ENCODE measurements at places on chromosomes 13 and 19.
A peak's percentile ranks its signal among the peaks of the same experiment; 100 is the strongest.

DNA sequence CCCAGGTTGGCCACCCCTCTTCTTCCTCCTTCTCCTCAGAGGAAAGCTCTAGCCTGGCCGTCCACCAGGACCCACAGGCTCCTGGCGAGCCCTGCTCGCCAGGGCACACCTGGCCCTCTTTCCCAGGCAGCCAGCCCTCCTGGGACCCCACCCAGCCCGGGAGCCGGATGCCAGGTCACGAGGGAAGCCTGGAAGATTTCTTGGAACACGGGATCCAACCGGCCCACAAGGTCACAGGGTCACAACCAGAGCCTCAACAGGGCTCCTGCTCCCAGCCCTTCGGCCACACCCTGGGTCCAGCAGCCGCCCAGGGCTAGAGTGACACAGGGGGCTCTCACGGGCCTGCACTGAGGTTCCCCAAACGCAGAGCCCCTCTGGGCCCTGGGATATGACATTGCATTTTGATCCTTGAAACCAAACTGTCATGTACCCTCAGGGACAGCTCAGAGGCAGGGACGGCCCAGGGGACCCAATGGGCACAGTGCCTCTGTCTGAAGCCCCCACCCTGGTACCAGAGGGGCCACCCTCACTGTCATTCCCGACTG is 5.5 kb downstream of the MKNK2 start:
- DNase-seq: no peak

DNA sequence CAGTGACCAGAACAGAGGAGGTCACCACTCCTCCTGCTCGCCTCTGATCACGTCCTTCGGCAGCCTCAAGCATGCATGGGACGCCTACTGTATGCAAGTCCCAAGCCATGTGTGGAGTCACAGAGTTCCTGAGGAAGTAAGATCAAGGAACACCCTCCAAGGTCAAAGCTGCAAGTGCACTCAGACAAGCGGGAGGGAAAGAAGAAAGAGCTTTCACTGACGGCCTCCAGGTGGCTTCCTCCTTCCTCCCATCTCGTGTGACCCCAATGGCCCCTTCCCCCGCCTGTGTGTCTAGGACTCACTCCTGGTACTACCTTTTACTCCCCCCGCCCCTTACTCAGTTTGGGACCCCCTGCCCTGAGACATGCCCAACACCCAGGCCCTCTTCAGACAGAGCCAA is 6.1 kb downstream of the HAUS8 start:
- DNase-seq: no peak

DNA sequence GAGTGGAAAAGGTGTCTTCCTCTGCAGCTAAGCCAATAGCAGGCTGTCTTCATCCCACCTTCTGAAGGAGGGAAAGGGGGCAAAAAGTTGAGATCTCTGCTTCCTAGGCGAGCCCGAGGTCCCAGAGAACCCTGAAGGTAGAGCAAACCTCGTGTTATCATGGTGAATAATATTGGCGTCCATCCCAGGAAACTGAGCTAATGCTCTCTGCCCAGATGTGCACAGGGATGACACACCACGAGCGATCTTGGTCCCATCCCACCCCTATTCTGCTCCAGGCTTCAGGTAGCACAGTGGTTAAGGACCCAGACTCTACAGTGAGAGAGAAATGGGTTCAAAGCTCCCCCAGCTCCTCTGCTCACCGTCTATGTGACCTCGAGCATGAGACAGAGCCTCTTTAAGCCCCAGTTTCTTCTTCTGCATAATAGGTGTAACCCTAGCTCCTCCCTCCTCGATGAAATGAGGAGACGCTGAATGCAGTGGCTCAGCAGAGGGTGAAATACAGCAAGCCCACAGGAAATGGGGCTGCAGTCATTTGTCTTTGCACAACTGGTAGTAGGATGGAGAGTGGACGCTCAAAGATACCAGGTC is 9.9 kb upstream of the CEACAM20 start:
- no peak for DNase-seq

- no peak for DNase-seq
Observed at GRCh38 chr13:27425158-27425917, 919 bp downstream of the GTF3A start.

GRCh38 chr13:45833663-45834375 is 17.7 kb downstream of the SIAH3 start:
- no peak for DNase-seq

DNA sequence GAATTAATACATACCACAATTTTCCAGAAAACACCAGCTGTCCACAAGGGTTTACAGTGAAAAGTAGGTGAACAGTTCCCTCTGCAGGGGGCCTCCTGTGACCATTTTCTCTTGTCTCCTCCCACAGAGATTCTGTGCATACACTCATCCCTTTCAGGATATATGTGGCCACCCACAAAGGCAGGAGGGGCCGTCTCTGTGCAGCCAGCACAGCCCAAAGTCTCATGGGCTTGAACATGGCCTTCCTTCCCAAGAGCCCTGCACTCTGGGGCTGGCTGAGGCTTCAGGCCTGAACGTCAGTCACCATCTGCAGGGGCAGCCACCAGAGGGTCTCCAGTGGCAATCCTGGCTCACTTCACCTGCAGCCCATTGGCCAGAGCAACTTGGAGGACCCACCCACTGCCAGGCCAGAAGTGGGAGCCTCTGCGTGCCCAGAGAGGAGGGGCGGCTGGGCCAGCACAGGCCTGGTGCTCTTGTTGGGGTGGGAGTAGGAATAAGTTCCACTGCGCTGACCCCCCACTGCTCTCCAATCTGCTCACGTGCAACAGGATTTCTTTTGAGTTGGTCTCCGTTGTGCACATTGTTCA is 25.1 kb downstream of the TMEM161A start:
- DNase-seq: peak; percentile 18

DNA sequence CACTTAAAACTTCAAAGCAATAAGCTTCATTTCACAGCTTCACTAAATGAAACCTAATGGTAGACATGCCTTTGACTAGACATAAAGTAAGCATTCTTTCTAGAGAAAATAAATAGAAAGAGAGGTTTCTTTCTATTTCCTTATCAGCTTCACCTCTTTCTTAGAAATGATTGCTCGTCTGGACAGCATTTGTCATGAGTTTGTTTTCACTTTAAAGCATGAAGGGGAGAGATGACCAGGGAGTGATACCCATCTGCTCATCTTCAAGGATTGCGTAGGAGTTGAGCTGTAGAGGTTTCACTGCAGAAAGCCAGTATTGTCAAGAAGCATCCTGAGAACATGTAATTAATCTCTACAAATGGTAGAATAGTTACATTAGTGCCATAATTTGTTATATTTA is 61.3 kb downstream of the COL4A2 start:
- DNase-seq: no peak

- no peak for DNase-seq
Observed at GRCh38 chr13:25062479-25062878, 33.5 kb upstream of the PABPC3 start.

DNA sequence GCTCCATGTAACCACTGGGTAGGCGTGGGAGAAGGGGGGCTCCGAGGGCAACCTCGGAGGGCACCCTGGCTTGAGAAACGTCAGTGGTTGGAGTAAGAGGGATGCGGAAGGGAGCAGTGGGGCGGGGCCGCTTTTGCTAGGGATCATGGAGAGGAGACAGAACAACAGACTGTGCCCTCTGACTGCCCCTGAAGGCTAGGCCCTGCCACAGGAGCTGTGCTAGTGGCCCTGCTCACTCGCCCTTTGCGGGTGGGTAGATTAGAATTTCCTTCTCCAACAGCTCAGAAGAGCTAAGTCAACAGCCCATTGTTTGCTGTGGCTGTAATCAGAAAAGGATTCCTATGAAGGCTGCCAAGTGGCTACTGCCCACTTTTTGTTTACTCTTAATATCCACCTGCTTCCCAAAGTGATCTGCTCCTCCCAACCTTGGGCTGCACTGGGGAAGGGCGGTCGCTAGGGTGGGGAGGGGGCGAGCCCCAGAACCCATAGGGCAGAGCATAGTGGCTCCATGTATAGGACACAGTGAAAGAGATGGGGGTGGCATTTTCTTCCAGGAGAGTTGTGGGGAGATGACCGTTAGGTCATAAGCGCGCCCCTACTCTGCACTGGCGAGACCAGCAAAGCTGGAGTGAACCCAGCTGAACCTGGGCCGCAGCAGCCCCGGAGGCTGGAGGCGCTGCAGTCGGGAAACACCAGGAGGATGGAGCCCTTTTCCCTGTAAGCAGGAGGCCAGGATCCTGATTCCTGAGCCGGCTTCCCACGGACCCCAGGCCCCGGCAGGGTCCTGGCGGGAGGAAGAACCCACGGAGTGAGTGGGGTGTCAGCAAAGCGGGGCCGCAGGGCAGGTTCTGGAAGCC is 1.9 kb upstream of the C1QTNF9 start:
- DNase-seq: no peak

DNA sequence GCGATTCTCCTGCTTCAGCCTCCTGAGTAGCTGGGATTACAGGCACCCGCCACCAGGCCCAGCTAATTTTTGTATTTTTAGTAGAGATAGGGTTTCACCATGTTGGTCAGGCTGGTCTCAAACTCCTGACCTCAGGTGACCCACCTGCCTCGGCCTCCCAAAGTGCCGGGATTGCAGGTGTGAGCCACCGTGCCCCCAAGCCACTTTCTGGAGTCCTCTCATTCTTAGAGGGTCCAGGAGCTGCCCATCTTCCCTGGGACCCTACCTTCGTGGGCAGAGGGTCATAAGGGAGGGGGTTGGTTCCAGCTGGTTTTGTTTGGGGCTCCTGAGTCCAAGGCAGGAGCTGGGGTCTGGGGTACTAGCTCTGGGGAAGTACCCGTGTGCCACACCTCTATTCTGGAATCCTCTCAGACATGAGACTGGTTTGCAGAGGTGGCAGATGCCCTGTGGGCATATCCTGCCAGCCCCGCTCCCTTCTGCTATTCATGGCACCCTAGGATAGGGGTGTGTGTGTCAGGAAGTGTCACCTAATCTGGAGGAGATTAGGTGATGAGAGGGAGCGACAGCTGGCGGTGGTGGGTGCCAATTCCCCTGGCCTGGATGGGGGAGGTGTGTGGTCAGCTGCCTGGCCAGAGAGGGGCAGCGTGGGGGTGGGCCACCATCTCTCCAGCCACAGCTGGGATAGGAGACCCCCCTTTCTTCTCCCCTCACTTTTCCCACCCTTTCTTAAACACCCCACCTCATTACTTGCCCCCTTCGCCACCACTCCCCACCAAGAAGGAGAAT is 2.1 kb downstream of the PRMT1 start:
- DNase-seq: no peak

DNA sequence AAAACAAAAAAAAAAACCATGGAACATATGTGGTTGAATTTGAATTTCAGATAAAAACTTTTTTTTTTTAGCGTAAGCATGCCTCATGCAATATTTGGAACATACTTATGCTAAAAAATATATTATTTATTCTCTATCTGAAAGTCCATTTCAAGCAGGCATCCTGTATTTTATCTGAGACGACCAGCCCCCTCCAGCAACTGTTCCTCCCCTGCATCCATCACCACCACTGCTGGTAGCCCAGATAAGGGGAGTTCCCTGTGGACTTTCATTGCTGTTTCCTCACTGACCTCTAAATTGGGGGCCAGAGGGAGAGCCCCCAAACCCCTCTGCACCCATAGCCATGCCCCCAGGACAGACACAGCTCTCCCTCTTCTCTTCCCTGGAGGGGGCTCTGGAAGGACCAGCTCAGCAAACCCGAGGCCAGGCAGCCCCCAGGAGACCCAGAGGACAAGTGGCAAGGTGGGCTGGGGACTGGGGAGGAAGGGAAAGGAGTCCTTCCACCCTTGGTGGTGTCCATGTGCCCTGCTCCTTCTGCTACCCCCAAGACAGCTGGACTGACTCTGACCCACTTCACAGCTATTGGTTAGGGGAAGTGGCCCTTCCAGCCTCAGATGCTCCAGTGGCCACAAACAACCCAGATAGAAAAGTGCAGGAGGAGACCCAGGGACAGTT is 6.6 kb upstream of the SIGLEC12 start:
- DNase-seq: no peak

DNA sequence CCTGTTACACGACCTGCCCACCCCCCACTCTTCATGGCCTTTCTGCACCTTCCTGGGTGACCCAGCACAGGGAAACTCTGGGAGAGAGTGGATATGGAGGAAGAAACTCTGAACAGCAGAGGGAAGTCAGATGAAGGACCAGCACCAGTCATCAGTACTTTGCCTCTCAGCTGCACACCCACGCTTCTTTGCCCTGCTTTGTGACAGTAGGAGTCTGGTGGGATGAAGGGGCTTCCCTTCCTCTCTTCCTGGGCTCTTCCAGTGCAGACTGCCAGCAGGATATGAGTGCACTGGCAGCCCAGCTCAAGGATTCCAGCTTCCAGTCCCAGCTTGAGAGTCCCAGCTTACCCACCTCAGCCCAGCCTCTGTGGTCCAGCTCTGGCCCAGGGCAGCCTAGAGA is 68.9 kb downstream of the CRYL1 start:
- no peak for DNase-seq

- DNase-seq: no peak
Observed at GRCh38 chr19:32630338-32630737, 44.6 kb downstream of the ANKRD27 start.

DNA sequence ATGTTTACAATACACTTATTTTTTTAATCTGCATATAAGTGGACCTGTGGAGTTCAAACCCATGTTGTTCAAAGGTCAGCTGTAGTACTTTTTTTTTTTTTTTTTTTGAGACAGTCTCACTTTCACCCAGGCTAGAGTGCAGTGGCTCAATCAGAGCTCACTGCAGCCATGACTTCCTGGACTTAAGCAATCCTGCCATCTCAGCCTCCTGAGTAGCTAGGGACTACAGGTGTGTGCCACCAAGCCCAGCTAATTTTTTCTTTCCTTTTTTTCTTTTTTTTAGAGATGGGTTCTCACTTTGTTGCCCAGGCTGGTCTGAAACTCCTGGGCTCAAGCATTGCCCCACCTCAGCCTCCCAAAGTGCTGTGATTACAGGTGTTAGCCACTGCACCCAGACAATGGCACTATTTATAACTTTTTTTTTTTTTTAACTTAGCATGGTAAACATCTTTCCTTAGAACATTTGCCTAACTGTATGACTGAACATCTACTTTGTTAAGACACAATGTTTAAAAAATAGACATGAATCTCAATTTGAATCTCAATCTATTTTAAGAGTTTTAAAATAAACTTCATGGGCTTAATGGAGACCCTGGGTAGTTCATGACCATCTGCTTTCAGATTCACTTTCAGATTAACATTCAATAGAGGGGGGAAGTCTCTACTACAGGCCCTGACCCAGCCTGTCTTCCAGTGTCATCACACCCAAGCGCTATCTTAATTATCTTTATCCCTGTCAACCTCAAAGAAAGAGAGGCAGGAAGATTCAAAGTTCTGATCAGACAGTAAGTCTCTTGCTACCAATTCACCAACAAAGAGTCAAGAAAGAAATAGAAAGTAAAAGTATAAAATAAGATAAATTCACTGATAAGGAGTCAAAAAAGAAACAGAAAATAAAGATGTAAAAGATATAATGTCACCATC is 97.7 kb upstream of the DOCK9 start:
- no peak for DNase-seq

GRCh38 chr13:21967871-21968270 is 297.0 kb downstream of the FGF9 start:
- DNase-seq: no peak

- DNase-seq: no peak
Observed at GRCh38 chr19:13882836-13883235, 5.9 kb downstream of the NANOS3 start.

DNA sequence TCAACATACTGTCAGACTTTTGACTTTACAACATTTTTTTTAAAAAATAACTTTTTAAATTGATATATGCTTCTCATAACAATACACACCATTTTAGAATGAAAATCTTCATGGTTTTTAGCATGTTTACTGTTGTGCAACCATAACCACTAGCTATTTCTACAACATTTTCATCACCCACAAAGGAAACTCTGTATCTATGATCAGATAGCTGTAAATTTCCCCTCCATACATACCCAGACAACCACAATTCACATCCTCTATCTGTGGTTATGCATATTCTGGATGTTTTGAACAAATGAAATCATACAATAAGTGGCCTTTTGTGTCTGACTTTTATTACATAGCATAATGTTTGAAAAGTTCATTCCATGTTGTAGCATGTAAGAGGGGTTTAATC is 1666.0 kb downstream of the EFNB2 start:
- DNase-seq: peak; percentile 8
